ENCODE measurements at places on chromosomes 13 and 19.

DNA sequence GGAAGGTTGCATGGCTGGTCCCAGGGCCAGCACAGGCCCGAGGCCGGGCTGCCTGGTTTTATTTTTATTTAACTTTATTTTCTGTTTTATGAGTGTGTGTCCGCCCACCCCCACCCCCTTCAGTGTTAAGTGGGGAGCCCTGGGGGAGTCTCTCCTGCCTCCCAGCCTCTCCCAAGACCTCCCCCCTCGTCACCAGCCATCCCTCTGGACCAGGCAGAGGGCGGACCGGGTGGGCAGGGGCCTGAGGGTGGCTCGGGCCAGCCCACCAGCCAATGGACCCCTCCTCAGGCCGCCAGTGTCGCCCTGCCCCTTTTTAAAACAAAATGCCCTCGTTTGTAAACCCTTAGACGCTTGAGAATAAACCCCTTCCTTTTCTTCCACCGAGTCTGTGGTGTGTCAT lies 531 bp upstream of the TGFBR3L start:
- H3K27me3 ChIP-seq: peaks cover 45% of the 10 kb centered on the region
- no peak for DNase-seq
- peaks cover 31% of the 10 kb centered on the region for H3K4me1 ChIP-seq

GRCh38 chr13:45925151-45925550 lies 73.6 kb upstream of the SIAH3 start:
- H3K27me3 ChIP-seq: no peaks in the 10 kb centered on the region
- DNase-seq: no peak
- H3K4me1 ChIP-seq: no peaks in the 10 kb centered on the region
- no peak overlapping the region for H3K4me3 ChIP-seq
- H3K27ac ChIP-seq: no peak overlapping the region

DNA sequence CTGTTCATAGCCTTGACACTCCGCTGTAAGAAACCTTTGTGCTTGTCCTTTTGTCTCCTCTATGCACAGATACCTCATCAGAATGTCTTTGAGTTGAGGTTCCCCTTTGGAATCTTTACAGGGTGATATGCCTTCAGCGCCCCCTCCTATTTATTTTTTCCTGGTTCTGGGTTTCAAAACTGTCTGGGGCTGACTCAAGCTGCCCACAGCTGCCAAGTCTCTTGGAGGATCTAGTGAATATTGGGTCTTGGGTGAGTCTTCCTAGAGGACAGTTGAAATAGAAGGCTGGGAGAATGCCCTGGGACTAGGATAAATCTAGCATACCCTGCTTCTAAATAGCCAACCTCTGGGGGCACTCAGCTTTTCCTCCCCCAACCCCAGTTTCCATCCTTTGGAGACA lies 930 bp downstream of the ZNF136 start:
- peaks cover 44% of the 10 kb centered on the region for H3K4me1 ChIP-seq
- H3K4me3 ChIP-seq: peak overlapping the region; percentile 80
- DNase-seq: no peak
- peaks cover 14% of the 10 kb centered on the region for H3K36me3 ChIP-seq

- no peaks in the 10 kb centered on the region for H3K4me1 ChIP-seq
- H3K36me3 ChIP-seq: no peaks in the 10 kb centered on the region
- no peak for DNase-seq
- H3K27me3 ChIP-seq: no peaks in the 10 kb centered on the region
These were observed 13.1 kb upstream of the MTIF3 start for GRCh38 chr13:27463500-27463899.

GRCh38 chr13:52788011-52788410 lies 48.4 kb upstream of the CNMD start:
- no peaks in the 10 kb centered on the region for H3K4me1 ChIP-seq
- H3K27me3 ChIP-seq: no peaks in the 10 kb centered on the region
- H3K27ac ChIP-seq: no peak overlapping the region
- no peaks in the 10 kb centered on the region for H3K36me3 ChIP-seq
- no peak for DNase-seq
- H3K4me3 ChIP-seq: no peak overlapping the region

All from lower lobe of right lung (tissue), 2 donors.